Breast epithelium (tissue), 4 donors: ENCODE measurements at places on chromosomes 5 and 9. TPM values are rescaled to one million over a fixed set of nuclear protein-coding genes. Genes with fewer than 3 reads are reported as not detected.

Gene TLN1
- total RNA-seq: 163 TPM

Gene SPATA6L
- 1.4 TPM for total RNA-seq

Gene APBB3
- 39.8 TPM for total RNA-seq

Gene FBLL1
- total RNA-seq: 1.6 TPM

Gene STKLD1
- total RNA-seq: 0.96 TPM

Gene ZNF484
- total RNA-seq: 13.3 TPM

Gene SPAAR
- total RNA-seq: 13.4 TPM

Gene CCNO
- 4.3 TPM for total RNA-seq

Gene MAPKAP1
- 81.9 TPM for total RNA-seq

Gene IFNA4
- not detected for total RNA-seq

Gene SLC6A3
- 0.32 TPM for total RNA-seq

Gene PRR7
- total RNA-seq: 1.3 TPM

Gene ADRB2
- total RNA-seq: 9.5 TPM

Gene MIGA2
- total RNA-seq: 27.9 TPM

Gene OR2Y1
- not detected for total RNA-seq

Gene ASPN
- total RNA-seq: 3.9 TPM

Gene RASEF
- not detected for total RNA-seq

Gene TRMT10B
- 12.1 TPM for total RNA-seq

Gene CCNJL
- 3.6 TPM for total RNA-seq

Gene TAS2R1
- not detected for total RNA-seq

Gene PTGS1
- 2.6 TPM for total RNA-seq
